ENCODE measurements at places on chromosomes 2 and 18. TPM values are rescaled to one million over a fixed set of nuclear protein-coding genes. Genes with fewer than 3 reads are reported as not detected.

OSR1 gene
- polyA plus RNA-seq: 11.3 TPM

ITPRID2 gene
- polyA plus RNA-seq: 122 TPM

KLHL30 gene
- 0.02 TPM for polyA plus RNA-seq

MOGAT1 gene
- polyA plus RNA-seq: not detected

SCYGR4 gene
- polyA plus RNA-seq: not detected

CIDEA gene
- polyA plus RNA-seq: 0.12 TPM

PTPRN gene
- 0.28 TPM for polyA plus RNA-seq

TDRD15 gene
- not detected for polyA plus RNA-seq

All from fibroblast of lung (primary cell).